ENCODE measurements at places on chromosomes 7 and 10.
A peak's percentile ranks its signal among the peaks of the same experiment; 100 is the strongest.

- no peak for ATAC-seq
Measured at GRCh38 chr7:36316319-36316718, 73.3 kb upstream of the ANLN start.

GRCh38 chr7:2651336-2651735 lies 19.6 kb downstream of the TTYH3 start:
- no peak for ATAC-seq

DNA sequence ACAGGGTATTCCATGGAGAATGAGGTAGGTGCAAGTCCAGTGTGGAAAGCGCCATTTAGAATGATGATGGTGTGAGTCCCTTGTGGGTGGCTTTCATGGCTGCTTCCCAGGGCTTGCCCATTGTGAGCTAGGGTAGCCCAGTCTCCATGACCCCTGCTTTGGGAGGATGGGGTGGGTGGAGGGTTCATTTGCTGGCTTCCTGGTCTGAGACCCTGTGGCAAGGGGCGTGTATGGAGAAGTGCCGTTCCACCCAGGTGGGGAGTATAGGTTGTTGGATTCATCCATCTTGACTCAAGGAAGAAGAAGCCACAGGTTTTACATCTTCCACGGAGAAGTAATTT lies 27.7 kb downstream of the CCM2 start:
- ATAC-seq, result peak; percentile 35

- no peak for ATAC-seq
Measured at GRCh38 chr7:108860615-108861014, 290.9 kb downstream of the DNAJB9 start.

DNA sequence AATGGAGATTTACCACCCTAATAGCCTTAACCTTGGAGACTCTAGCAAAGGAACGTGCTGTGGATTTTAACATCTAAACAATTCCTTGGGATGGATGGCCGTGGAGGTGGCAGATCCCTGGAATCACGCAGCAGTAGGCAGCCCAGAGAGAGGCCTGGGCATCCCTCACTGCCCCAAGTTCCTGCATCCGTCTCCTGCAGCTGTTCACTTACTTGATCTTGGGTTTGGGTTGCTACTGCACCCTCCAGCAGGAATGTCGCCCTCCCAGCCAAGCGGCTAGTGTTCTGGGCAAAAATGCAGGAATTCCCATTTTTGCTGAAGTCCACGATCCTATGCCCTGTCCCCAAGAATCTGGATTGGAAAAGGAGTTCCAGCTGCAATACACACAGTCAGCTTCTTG lies 166.7 kb upstream of the SH2B2 start:
- no peak for ATAC-seq

GRCh38 chr10:44949127-44949802 lies 10.3 kb upstream of the RASSF4 start:
- ATAC-seq, result peak; percentile 62

- ATAC-seq, result peak; percentile 72
Measured at GRCh38 chr10:102769375-102770107, 25.8 kb downstream of the WBP1L start.

DNA sequence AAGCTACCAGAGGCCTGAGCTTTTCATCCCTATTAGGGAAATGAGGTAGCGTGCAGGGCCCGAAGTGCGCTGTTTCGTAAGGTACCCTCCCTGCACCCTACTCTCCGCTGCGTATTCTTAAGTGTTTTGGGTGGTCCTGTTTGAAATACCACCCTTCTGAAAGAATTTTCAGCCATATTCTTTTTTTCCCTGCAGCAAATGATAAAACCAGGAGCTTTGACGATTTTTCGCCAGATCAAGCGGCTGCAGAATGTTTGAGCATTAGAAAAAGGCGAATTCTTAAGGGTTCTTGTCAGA lies 1.2 kb downstream of the RSBN1L start:
- ATAC-seq, result peak; percentile 58

- ATAC-seq, result no peak
Measured at GRCh38 chr10:24341371-24341770, 132.4 kb downstream of the KIAA1217 start.

DNA sequence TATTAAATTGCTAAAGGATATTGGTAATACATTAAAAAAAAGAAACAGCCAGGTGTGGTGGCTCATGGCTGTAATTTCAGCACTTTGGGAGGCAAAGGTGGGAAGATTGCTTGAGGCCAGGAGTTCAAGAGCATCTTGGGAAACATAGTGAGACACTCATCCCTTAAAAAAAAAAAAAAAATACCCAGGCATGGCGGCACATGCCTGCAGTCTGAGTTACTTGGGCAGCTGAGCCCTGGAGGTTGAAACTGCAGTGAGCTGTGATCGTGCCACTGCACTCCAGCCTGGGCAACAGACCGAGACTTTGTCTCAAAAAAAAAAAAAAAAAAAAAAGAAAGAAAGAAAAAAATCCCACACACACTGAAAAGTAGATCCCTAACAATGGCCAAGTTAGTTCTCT lies 59.7 kb downstream of the MACC1 start:
- ATAC-seq, result peak; percentile 64

- no peak for ATAC-seq
Measured at GRCh38 chr7:17103984-17104383, 194.5 kb upstream of the AHR start.

DNA sequence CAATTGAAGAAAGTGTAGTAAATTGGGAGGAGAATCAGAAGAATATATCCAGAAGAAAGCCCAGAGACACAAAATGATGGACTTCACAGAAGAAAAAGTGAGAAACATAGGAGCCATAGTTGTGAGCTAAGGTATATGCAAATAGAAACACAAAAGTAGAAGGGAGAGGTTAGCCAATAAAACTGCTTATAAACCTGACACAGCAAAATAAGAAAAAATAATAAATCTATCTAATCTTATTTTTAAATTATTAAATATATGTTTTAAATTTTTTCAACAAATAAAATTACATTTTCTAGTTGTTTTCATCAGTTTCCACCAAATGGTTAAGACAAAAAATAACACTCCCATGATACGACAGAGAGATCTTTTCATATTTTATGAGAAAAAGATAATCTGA lies 903.5 kb downstream of the DNAJB9 start:
- no peak for ATAC-seq

GRCh38 chr10:74244097-74244685 lies 93.2 kb downstream of the ADK start:
- no peak for ATAC-seq

DNA sequence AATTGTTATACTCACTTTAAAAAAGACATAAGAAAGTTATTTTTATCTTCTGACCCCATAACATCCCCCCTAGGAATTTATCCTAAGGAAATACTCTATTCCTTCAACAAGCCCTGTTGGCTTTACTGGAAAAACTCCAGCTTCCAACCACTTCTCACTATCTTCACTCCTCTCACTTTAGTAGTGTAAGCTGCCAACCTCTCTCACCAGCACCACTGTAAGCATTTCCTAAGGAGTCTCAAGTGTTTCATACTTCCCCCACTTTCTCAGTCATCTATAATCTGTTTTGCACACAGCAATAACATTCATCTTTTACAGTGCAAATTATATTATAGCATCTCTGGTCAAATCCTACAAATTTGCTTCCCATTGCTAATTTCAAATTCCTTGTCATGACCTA lies 45.8 kb downstream of the GPR85 start:
- ATAC-seq, result no peak

DNA sequence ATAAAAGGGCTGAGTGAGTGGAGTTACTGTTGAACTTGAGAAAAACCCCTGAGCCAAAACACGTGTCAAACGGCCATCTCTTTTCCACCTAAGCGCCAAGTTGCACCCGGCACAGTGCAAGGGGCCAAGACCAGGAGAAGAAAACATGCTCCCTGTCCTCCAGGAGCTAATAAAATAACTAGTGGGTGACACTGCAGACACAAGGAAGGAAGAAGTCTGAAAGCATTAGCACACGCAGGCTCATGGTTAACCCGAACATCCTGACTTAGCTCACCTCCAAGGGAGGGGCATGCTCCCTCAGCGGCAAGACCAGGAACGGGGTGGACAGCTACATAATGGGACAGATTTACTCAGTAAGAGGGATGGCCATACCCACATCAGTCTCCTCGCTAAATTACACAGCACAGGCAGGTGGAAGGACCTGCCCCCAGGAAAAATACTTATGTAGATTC lies 65.0 kb downstream of the PIP4K2A start:
- ATAC-seq, result no peak

DNA sequence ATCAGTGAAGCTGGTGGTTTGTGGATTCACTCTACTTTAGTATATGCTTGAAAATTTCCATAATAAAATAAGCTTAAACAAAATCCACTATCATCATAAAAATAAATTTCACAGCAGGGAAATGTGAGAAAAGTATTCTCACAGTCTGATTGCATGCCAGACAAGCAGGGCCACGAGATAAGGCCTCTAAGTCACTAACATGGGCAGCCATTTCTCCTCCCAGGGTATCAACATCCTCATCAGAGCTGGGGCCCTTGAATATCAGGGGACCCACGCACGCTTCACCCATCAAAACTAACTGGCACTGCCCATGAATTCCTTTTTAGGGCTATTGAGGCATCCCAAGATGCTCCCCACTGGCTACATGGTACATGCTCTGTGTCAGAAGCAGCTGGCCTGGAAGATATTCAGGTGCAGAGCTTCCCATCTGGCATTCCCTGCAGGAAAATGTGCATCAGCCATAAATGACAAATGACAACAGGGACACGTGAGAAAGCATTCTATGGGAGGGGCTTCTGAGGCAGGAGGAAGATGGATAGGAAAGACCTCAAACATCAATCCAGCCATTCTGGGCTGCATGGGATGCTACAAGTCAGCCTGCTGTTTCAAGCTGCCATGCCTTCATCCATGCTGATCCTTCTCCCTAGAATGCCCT lies 17.4 kb downstream of the CCDC6 start:
- ATAC-seq, result no peak

- peak; percentile 30 for ATAC-seq
Measured at GRCh38 chr10:86225103-86225782, 141.4 kb downstream of the GRID1 start.

DNA sequence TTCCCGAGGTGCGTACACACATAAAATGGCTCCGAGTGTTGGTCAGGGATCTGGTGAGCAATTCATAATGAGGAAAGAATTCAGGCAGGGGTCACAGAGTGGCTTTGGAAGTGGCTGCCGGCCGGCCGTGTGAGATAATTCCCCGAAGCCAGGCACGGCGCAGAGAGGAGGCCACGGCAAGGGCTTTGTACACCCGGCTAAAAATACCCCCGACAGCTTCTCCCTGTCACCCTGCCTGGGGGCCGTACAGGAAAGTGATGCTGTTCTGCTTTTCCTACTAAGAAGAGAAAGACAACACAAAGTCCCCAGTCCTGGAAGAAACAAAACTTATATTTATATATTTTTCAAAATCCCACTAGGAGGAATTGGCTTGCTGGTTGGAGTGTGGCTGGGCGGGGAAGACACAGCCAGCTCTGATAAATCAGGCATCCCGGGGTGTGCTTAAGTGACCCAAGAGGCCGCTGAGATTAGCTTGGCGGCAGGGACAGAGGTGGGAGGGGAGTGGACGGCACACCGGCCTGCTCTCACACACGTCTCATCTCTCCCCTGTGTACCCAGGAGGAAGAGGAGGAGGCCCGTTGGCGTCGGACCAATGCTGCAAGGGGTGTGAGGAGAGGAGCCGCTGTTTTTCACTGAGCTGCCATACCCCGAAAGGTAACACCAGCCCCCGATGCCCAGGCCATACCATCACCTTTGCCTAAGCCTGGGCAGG lies 70.5 kb downstream of the ZMIZ1 start:
- ATAC-seq, result no peak

DNA sequence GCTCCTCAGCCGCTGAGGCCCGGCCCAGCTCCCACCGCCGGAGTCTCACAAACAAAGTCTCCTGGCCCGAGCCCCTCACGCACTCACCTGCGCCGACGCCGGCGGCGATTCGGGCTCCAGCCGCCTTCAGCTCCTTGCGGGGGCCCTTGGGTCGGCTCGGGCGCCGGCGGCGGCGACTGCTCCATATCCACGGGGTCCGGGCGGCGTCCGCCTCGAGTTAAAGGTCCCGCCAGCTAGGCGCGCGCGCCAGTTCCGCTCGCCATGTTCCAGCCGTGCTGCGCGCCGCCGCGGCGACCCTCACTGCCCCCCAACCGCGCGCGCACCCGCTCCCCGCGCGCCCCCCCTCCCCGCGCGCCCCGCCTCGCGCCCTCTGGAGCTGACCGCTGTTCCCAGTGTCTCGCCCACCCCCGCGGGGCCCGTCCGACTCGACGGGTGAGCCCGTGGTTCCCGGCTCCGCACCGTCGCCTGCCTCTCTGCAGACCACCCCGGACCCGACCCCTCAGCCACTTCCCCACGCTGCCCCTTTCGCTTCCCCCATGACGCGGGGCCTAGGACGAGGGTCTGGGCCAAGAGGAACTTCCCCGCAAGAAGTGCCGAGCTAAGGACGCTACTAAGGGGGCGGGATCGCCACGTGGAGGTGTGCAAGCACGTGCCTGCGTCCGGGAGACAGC lies 396.1 kb downstream of the ZNF33B start:
- ATAC-seq, result no peak

GRCh38 chr7:54188843-54189242 lies 353.3 kb upstream of the VSTM2A start:
- no peak for ATAC-seq

DNA sequence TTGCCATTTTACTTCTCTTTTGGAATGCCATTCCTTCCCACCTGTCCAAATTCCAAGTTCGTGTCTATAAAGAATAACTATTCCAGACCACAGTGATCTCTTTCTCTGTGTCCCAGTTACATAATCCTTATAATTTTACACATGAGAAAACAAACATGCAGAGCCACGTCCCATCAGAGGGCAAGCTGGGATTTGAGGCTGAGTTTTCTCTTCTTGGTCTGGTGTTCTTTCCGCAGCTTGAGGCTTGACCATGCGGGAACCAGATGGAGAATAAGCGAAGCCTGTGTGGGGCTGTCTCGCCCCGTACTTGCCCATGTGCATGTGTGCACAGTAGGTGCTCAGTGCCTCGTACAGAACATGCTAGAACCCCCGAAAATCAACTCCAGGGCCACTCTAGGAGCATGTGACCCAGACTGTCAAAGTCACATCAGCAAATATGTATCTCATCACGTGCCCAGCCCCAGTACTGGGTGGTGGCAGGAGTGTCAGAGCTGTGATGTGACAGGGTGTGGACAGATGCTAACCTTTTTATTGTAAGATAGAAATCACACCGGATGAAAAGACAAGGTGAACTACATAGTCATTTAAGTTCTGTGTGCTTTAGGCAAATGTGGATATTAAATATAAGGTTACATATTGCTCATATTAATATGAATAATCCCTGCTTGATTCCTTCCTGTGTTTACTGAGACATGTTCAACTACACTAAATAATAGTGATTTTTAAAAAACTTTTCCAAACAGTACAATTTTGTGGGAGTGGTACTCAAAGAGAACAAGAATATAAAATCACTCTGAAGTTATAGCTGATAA lies 3.2 kb downstream of the INSIG1 start:
- ATAC-seq, result no peak

- no peak for ATAC-seq
Measured at GRCh38 chr10:113921561-113922370, 67.3 kb downstream of the NHLRC2 start.

All from esophagus mucosa (tissue), 1 donor.